ENCODE measurements at places on chromosomes 3 and 15.
A peak's percentile ranks its signal among the peaks of the same experiment; 100 is the strongest.

- DNase-seq = no peak
Measured at GRCh38 chr3:48945432-48945831, 26.8 kb downstream of the ARIH2 start.

GRCh38 chr15:47194718-47195117 lies 522.6 kb upstream of the SEMA6D start:
- no peak for DNase-seq

- no peak for DNase-seq
Measured at GRCh38 chr3:84836961-84837360, 121.8 kb upstream of the CADM2 start.

GRCh38 chr3:117476572-117476971 lies 767.0 kb downstream of the TUSC7 start:
- DNase-seq = no peak

DNA sequence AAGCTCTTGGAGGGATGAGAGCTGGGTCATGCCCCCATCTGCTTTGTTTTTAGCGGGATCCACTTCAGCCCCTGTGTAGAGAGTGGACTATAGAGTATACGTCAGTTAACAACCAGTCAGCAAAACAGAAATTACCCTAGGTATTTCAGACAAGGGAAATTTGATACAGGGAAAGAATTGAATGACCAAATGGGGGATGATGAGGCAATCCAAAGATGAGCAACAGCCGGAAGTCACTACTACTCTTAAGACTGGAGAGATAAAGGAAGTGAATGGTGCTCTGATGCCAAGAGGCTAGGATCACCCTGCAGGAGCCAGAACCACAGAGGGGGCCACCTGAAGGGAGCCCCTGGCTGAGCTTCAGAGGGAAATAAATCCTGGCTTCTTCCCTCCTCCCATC lies 1.7 kb upstream of the GPR62 start:
- DNase-seq = no peak

DNA sequence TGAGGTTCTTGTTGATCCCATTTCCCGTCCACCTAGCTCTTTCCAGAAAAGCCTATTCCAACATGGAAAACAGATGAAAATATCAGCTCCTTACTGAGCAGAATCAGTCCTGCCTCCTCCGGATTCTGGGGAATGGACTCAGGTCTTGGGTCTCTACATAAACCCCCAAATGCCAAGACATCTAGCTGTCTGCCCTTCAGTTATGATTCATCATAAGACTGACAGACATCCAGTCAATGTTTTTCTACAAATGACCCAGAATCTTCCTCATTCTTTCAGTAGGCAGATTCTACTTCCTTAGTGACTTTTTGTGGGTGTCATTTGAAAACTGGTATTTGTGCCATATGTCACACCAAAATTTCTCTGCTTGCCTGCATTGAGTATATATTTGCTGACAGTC lies 103.0 kb upstream of the TGFBR2 start:
- DNase-seq = no peak

DNA sequence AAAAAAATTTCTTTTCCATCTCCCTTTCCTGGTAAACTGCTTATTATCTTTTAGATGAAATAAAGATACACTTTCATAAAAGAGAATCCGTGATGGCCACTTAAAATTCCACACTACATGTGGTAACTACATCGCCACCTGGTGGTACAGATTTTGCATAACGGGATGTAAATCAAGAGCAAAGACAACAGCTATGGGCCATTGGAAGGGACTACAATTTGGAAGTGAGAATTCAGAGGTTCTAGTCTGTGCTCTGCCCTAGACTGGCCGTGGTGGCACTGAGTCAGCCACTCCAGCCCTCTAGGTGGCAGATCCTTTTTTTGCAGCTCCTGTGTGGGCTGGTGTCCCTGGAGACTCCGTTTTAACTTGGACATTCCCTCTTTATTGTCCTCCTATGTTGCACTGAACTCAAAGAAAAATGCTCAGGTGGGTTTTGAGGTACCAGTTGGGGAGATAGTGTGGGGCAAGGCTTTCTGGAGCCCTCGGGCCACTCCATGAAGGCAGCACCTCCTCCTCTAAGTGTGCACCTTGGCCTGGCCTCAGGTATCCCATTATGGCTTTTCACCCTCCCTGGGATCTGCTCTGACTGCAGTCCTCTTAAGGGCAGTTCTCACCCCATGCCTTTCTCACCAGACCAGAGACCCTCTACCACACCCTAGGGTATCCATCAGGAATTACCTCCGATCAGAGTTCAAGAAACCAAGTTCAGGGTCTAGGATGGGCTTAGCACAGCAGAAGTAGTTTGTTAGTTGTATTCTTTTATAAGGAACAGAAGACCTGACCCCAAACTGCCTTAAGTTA lies 54.9 kb downstream of the SPSB4 start:
- peak; percentile 67 for DNase-seq
